ENCODE measurements at places on chromosomes 4 and X.

GRCh38 chrX:108299704-108300103 is 138.5 kb downstream of the COL4A6 start:
- DNase-seq: no peak

GRCh38 chrX:63664083-63664482 is 120.9 kb downstream of the ARHGEF9 start:
- DNase-seq: no peak

GRCh38 chr4:141702472-141703182 is 66.2 kb downstream of the IL15 start:
- DNase-seq: no peak

DNA sequence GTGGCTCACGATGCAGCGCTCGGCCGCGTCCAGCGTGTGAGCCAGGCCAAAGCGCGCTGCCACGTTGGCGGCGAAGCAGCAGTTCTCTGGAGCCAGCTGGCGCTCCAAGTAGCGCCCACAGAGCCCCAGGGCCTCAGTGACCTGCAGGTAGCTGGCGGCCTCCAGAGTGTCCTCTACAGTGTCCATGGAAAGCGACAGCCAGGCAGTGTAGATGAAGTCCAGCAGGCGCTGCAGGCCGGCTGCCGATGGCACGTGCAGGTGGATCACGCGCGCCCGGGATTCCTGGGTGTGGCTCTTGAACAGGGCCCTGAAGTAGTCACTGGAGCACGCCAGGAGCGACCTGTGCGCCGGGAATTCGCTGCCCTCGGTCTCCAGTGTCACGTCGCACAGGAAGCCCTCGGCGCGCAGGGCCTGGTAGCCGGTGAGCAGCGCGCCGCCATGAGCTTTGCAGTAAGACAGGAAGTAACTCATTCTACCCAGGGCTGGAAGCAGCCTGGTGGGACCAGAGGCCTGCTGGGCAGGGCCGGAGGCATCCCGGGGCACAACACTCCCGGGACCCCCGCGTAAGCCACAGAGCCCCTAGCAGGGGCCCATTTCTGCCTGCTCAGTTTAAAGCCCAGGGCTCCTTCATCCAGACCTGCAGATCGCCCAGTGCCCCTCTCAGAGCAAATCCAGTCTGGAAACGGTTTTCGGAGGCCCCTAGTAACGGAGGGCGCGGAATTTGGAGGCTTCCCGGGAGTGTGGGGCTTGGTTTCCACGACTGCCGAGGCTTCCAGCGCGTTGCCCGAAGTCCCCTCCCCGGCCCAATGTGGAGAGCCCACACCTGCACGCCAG is 595 bp downstream of the KLHL34 start:
- DNase-seq: no peak

- DNase-seq: no peak
Observed at GRCh38 chrX:42783451-42783850, 5.5 kb upstream of the PPP1R2C start.

- no peak for DNase-seq
Observed at GRCh38 chrX:19661961-19662360, 146.7 kb upstream of the MAP3K15 start.

DNA sequence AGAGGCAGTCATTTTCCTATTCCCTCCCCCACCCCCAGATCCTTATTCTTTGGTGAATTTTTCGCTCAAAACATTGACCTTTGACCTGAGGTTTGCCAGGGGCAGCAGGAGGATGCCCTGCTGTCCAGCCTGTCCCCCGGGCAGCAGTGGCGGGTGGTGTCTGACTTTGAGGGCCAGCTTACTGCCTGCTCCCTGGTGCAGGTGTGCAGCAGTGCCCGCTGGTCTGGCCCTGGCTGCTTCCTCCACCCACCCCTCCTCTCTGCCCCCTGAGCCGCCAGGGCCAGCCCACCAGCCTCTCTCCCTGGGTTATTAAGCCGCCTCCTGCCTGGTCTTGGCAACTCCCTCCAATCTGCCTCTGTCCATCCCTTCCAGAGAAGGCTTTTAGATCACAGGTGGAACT is 40.8 kb upstream of the GRPEL1 start:
- DNase-seq: no peak

DNA sequence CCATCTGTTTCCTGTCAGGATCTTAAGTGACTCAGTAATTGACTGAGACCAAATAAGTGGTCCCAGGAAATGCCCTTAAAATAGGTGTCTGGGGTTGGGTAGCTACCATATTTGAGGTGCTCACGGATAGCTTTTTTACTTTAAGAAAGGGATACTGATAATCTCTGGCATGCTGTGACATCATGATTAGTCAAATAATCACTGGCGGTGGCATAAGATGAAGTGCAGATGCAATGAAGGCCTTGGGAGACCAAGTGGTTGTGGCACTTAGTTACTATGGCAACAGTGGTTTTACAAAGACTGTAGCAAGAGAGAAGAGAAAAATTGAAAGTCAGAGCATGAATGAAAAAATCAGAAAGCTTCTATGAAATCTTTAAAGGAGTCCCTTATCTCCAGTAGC is 114.5 kb upstream of the SLIT2 start:
- DNase-seq: no peak

GRCh38 chr4:139606103-139606502 is 50.1 kb upstream of the SETD7 start:
- DNase-seq: no peak

All from central memory CD8-positive, alpha-beta T cell (primary cell).